Activated naive CD4-positive, alpha-beta T cell (primary cell): ENCODE measurements at places on chromosomes 3 and 15.

DNA sequence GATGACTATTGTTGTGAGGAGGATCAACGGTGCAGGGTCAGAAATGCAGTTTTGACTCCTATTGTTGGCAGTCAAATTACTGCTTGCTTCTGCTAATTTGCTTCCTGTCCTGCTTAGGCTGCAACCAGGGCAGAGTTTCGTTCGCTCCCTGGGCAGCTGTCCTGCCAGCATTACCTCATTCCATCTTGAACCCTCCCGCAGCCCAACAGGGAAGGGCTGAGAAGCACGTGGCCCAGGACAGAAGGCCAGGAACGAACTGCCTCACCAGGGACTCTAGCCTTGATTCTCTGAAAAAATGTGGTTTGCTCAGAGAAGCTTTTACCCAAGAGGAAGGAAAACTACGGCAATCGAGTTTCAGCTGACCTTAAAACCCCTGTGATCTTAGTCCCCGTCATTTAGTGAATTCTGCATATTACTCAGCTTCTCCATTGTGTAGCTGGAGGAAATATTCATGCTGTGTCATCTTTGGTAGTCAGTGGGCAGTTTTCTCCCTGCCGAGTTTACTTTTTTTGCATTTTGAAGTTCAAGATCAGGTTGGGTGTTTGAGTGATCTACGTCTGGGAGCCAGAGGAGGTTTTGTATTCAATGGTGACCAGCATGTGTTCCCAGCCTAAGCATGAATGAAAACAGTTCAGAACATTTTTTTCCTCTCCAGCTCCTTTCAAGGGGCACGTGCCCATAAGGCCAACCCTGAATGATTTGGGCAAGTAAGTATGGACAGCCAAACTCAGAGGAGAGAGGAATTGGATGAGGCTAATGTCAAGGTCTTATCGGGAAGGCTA is 23.0 kb downstream of the TLNRD1 start:
- DNase-seq = no peak

DNA sequence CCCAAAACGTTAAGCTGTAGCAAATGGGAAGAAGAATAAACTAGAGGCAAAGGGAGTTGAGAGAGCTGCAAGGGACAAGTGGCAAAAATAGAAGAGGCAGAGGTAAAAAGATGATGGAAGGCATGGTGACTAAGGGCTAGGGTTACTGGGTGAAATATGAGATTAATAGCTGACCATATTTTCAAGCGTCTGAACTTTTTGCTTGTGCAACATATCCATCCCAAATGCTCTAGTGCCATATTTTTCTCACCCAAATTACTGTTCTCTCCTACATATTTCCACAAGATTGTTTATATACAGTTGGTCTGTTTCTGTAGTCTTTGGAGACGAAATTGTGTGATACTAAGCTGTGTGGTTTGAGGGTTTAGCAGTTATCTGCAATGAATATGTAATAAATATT is 145.5 kb downstream of the GMNC start:
- no peak for DNase-seq

GRCh38 chr15:70195171-70195570 is 97.5 kb upstream of the TLE3 start:
- DNase-seq = no peak

- no peak for DNase-seq
Observed at GRCh38 chr3:52845157-52845556, 10.3 kb upstream of the MUSTN1 start.

GRCh38 chr3:150372722-150373121 is 35.4 kb upstream of the TSC22D2 start:
- DNase-seq = no peak

DNA sequence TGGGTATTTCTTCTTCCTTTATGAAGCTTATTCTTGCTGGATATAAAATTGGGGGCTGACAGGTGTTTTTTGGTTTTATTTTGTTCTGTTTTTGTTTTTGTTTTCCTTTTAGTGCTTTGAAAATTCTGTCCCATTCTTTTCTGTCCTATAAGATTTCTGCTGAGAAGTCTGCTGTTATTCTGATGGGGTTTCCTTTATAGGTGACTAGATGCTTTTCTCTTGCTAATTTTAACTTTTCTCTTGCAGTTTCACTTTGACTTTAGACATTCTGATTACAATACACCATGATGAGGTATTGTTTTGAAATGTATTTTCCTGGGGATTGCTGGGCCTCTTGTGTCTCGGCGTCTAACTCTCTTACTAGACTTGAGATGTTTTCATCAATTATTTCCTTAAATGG is 22.8 kb downstream of the TTC14 start:
- no peak for DNase-seq

- peak; percentile 63 for DNase-seq
Observed at GRCh38 chr3:182792901-182793662, at the start of gene ATP11B. Gene ATP11B (plus strand): TSS chr3:182793504. CDS start chr3:182793760, 256 bp downstream.

- no peak for DNase-seq
Observed at GRCh38 chr3:141440942-141441341, 45.9 kb upstream of the RASA2 start.

GRCh38 chr15:60679256-60679655 is 200.3 kb upstream of the ICE2 start:
- no peak for DNase-seq

DNA sequence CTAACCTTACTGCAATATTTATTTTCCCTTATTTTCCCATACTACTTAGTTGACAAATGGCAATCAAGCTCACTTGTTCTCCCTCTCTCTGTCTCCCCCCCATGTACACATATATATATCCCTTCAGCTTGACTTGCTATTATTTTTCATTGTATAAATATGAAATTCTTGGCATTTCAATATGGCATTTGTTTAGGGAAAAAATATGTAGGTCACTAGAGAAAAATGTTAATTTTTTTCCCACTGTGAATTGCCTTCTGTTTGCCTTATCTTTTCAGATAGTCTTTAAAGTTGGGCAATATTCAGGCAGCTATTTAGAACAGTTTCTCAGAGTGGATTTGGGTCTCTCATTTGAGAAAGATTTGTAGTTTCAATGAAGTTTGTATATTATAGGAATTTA is 62.8 kb upstream of the UTS2B start:
- DNase-seq = no peak

- DNase-seq = no peak
Observed at GRCh38 chr3:156751461-156752025, 74.6 kb upstream of the LEKR1 start.

DNA sequence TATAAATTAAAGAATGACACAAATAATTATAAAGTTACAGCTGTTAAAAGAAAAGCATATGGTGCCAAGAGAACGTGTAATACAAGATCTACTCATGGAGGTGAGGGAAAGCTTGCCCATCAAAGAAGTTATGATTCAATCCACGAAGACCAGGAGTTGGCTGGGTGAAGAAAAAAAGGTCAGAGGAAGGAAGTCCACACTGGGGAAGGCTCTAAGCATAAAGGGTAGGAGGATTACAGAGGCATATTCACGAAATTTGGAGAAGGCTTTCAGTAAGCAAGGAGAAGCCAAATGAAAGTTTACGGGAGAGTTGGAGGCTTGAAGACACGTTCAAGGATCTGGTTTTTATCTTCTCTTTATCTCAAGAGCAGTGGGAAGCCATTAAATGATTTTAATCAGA is 1.8 kb upstream of the TGFBR2 start:
- no peak for DNase-seq

- no peak for DNase-seq
Observed at GRCh38 chr15:63243776-63244175, 33.6 kb upstream of the APH1B start.

DNA sequence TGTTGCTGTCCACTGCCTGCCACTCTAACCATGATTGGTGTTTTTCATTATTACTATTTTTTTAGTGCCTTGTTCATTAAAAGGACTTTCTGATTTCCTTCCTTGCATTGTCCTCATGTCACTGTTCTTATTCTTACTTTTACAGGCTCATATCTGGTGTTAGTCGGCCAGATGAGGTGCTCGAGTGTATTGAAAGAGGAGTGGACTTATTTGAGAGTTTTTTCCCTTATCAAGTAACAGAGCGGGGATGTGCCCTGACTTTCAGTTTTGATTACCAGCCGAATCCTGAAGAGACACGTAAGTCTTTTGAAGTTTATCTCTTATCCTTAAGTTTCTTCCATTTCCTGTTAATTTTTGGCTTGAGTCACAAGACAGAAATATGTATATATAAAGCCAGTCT is 23.2 kb downstream of the QTRT2 start:
- no peak for DNase-seq

GRCh38 chr3:171054231-171054630 is 27.7 kb upstream of the SLC2A2 start:
- DNase-seq = no peak

DNA sequence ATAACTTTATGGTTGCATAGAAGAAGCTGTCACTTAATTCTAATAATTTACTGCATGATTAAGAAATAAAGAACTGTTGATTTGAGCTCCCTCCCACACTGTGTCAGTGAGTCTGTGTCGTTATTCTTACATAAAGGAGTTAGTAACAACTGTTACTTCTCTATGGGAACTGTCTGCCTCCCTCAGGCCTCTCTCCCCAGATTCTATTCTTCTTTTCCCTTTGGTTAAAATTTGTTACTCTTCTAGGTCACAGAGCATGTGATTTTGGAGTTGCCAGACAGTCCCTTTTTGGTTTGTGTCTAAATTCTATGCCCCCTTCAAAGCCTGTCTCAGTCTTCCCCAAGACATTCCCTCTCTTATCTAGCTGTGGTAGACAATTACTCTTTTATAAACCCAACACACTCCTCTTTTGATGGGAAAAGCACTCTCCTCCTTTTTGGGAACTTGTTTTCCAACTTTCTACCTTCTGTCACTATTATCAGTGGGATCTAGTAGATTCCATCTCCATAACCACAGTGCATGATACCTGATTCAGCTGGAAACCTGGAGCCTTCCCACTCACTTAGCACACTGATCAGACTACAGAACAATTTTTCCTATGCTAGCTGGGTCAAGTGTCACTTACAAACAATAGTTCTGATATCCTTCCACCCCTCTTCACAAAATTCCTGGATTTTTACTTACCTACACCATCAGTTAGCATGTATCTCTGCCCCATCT is 422.1 kb upstream of the TGFBR2 start:
- DNase-seq = no peak

- DNase-seq = no peak
Observed at GRCh38 chr3:140995881-140996280, 54.2 kb downstream of the SLC25A36 start.

DNA sequence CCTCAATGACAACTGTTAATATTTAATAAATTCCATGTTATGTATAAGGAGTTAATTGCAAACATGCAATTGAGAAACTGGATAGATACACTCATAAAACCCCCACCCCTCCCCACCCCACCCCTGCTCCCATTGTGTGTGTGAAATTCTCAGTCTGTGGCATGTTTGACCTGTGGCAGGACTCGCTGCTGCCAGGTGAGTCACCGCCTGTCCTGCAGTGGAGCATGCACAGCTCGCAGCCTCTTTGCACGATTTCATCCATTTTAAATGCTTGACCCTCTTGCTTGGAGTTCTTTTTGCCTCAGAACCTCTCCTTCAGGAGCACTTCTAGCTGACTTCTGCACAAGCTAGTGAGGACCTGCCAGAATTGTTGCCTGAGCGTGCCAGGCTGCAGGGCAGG is 5.3 kb upstream of the APEH start:
- no peak for DNase-seq

- no peak for DNase-seq
Observed at GRCh38 chr3:19945534-19945933, 1.4 kb upstream of the RAB5A start.

GRCh38 chr15:37099319-37100108 is 835 bp downstream of the MEIS2 start:
- DNase-seq = no peak

- no peak for DNase-seq
Observed at GRCh38 chr3:123335007-123335670, 113.8 kb downstream of the ADCY5 start.

DNA sequence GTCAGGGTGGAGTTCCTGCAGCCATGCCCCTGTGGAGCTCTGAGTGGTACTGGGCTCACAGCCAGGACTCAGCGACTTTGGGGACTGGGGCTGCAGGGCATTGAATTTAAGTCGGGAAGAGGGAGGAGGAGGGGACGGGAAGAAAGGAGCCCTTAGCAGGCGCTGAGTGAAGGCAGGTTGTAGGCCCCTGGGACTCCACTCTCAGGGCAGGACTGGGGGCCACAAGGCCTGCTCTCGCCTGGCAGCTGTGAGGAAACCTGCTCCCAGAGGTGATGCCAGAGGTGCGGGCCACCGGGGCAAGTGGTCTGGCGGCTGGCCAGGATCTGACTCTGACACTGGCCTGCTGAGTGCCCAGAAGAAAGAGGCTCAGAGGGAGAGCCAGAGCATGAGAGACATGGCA is 73.5 kb downstream of the EPHB3 start:
- DNase-seq = no peak

DNA sequence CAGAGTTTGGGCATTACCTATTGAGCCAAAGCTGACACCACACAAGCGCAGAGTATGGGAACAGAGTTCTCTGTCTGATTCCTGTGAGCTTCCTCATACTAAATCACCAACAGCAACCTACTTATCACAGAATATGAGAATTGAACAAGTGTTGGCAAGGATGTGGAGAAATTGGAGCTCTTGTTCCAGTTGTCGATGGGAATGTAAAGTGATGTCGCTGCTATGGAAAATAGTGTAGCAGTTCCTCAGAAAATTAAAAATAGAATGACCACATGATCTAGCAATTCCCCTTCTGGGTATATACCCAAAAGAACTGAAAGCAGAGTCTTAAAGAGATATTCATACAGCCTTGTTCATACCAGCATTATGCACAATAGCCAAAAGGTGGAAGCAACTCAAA is 33.4 kb downstream of the CD86 start:
- no peak for DNase-seq

GRCh38 chr3:40332684-40333083 is 23.2 kb downstream of the EIF1B start:
- DNase-seq = no peak

GRCh38 chr3:152128356-152128755 is 140.4 kb upstream of the MBNL1 start:
- DNase-seq = no peak

DNA sequence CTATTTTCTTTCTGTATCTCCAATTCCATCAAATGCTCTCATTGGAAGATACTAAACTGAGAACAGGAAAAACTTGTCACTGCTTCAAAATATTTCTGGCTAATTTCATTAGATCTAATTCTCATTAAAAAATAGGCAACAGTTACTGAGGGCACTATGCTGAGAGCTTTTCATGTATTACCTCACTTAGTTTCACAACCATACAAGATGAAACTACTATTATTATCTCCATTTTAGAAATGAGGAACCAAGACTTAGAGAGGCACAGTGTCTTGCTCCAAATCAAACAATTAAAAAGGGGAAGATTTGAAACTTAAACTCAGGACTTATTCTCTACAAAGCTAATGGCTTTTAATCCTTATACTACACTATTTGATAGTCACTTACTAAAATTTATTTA is 7.2 kb upstream of the OTOL1 start:
- no peak for DNase-seq

DNA sequence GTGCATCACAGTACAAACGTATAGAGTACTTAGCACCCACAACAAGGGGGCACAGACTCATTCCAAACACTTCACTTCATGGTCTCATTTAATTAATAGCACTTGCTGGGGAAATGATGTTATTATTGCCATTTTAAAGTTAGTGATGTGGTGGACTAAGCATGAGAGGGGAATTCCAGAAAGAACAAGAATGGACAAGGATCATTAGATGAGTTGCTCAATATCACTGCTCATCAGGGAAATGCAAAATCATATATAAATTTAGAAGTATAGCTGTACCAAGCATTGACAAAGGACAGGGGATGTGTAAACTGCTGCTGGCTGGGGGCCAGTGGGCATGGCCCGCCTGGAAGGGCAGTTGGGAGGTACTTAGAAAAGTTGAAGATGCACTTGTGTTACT is 14.6 kb downstream of the PRR20G start:
- no peak for DNase-seq

GRCh38 chr3:11948331-11948730 is 55.9 kb upstream of the SYN2 start:
- DNase-seq = no peak
